ENCODE measurements at places on chromosomes 4 and X.

DNA sequence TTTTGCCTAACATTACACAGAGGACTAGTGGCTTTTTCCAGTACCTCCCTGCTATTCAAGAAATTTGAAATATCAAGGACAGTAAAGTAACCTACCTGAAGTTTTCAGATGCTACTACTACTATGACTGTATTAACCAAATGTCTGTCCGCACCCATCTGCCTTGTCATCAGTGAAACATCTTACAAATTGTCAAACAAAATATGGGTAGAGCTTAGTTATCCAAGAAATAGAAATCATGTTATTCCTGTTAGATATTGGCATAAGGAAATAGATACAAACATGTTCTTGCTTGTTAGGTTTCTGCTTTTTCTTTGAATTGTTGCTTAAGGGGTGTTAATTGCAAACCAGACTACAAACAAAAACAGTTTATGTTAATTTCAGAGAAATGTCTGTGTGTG, 63.9 kb downstream of the PLS3 start:
- DNase-seq = no peak

GRCh38 chrX:24990535-24990934, 25.2 kb downstream of the ARX start:
- DNase-seq = no peak

DNA sequence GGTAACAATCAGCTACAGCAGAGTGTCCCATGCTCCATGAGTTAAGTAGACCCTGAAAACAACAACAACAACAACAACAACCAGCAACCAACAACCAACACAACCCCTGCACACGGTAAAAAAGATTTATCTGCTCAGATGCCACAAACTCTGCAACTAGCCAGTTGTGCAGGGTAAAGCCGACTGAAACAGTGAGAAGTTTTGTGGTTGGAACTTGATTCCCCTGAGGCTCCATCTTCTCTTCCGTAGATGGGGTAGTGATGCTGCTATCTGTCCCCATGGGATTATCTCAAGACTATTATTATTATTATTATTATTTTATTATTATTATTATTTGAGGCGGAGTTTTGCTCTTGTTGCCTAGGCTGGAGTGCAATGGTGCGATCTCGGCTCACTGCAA, 50.6 kb upstream of the RAPGEF2 start:
- no peak for DNase-seq

DNA sequence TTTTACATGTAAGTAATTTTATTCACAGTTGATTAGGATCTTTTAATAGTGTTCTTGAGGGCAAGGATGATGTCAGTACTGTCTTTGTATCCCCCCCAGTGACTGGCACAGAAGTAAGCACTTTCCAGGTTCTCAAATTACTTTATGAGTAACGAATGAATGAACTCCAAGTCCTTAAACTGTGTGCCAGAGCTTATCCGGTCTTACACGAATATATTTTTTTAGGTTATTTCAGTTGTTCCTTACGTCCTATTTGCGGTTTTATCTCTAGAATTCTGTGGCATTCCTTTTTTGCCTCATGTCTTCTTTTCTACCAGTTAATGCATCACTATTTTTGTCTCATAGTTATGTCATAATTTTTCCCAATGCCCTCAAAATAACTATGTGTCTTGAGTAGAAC, 106.9 kb upstream of the MID1IP1 start:
- DNase-seq = no peak

GRCh38 chr4:128285085-128285997, 2.3 kb downstream of the PGRMC2 start:
- no peak for DNase-seq

GRCh38 chr4:123133397-123134050, 211.1 kb upstream of the NUDT6 start:
- no peak for DNase-seq

- no peak for DNase-seq
Measured at GRCh38 chr4:113616443-113616842, 145.1 kb downstream of the CAMK2D start.

DNA sequence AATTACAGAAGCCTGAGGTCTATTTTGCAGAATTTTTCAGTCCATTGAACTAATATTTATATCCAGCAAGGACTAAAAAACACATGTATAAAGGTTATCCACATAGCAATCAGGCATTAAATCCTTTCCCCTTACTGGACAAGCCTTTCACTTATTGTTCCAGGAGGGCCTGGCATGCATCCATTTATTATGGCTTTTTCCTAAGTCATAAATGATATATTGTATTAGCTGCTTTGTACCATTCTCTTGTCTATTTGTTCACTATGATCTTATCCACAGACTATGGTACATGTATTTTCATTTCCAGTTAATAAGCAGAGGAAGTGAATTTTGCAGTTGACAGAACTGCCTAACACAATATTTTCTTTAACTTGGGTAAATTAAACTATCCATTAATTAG, 105.4 kb upstream of the ANK2 start:
- DNase-seq = no peak

GRCh38 chr4:15805583-15806517, 27.7 kb downstream of the CD38 start:
- peak; percentile 2 for DNase-seq

- peak; percentile 0 for DNase-seq
Measured at GRCh38 chrX:120559804-120560203, 958 bp downstream of the CUL4B start.

- no peak for DNase-seq
Measured at GRCh38 chrX:110003167-110004156, 548 bp downstream of the TMEM164 start.

DNA sequence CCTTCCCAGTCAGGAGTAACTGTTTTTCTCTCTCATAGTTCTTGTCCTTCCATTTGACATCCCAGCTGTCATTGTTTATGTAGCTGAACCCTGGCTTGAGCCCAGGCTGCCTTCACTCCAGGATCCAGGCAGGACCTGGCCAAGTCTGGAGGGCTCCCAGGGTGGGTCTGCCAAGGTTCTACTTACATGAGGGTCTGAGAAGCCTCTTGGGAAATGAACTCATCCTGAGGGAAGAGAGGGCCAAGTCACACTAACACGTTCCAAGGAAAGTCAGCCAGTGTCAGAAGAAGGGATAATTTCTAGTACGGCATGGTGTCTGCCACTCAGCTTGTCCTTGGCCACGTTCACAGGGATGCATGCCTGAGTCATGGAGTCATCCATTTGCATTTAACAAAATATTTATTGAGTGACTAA, 54.8 kb upstream of the SRD5A3 start:
- no peak for DNase-seq

GRCh38 chrX:44422631-44423030, 79.2 kb upstream of the EFHC2 start:
- DNase-seq = no peak

DNA sequence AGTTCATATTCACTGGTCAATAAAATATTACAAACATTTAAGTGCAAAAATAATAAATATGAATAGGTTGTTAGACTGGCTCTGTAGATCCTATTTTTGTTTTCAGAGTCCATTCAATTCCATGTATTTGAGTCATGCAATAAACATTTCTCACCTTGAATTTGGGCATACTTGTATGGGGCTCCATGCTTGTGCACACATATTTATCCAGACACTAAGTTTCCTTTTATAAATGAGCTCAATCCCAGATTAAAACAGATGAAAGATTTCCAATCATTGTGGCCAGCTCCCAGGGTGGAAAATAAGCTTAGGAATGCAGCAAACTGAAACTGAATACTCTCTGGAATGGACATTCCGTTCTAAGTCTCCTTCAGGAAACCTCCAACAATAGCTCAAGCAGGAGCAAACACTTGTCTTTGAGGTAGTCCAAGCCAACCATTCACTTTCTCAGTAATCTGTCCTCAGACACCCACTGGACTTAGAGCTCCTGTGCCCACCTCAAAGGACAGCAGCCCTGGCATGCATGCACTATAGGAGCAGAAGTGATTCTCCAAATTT, 16.4 kb downstream of the DMD start:
- DNase-seq = no peak

- DNase-seq = no peak
Measured at GRCh38 chrX:109533005-109533404, 3.6 kb upstream of the NXT2 start.

DNA sequence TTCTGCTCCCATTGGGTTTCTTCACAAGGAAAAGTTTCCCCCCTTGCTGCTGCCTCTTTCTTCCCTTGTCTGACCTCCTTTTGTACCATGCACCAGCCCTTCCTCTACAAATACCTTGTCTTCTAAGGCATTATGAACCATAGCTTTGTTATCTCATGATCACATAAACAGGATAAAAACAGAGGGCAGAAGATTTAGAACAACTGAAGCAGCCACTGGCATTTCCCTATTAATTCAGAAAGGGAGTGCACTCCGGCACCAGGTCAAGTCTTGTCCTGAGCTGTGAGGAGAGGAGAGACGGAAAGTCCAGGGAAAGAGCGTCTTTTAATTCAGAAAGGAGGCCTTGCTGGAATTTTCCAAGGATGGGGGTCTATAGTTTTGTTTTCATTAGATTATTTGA, 281.7 kb downstream of the RCHY1 start:
- DNase-seq = no peak

GRCh38 chr4:87734084-87734483, 65.3 kb upstream of the IBSP start:
- no peak for DNase-seq

GRCh38 chr4:16785793-16786527, 112.5 kb downstream of the LDB2 start:
- no peak for DNase-seq

GRCh38 chr4:122765692-122766352, 33.3 kb downstream of the BBS12 start:
- no peak for DNase-seq

DNA sequence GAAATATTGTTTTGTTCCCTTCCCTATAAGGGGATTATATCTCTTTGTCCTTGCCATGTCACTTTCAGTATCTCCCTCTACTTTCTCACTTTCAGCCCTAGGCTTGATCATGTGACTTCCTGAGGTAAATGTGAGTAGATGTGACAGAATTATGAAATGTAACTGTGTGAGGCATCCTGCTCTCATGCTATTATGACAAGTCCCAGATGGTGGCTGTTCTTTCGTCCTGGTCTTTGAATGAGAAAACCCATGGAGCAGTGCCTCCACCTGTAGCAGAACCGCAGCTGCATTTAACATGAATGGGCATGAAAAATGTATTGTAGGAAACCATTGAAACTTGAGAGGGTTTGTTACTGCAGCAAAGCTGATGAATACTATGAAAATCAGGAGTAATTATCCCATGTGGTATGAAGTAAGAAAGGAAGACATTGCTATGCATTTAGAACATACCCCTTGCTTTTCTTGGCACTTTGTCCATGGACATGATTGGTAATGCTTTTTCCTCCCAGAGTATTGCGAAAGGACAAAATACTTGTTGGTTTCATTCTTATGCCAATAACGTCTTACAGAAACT, 202.2 kb upstream of the GPRIN3 start:
- no peak for DNase-seq

DNA sequence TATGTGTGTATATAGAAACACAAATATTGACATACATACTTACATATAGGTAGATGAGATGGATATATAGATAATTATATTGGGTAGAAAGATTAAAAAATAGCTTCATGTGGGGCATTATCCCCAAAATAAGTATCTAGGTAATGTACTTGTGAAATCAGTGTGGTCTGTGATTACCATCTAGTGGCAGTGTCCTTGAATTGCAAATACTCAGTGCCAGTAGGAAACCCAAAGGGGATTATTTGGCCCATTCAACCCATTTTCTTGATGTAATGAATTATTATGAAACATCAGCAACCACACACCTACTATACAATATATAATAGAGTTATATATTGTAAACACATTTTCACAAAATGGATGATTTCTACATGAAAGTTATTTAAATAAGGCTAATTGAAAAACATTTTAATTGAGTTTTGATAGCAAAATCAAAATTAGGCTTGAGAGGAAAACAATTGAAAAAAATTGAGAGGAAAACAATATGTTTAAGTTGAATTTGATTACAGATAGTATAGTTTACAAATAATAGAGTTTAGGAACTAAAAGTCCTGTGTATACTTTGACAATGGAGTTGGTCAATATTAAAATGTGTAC, 389.4 kb downstream of the GALNTL6 start:
- no peak for DNase-seq

GRCh38 chr4:136741468-136741867, 790.8 kb downstream of the PCDH18 start:
- DNase-seq = no peak

DNA sequence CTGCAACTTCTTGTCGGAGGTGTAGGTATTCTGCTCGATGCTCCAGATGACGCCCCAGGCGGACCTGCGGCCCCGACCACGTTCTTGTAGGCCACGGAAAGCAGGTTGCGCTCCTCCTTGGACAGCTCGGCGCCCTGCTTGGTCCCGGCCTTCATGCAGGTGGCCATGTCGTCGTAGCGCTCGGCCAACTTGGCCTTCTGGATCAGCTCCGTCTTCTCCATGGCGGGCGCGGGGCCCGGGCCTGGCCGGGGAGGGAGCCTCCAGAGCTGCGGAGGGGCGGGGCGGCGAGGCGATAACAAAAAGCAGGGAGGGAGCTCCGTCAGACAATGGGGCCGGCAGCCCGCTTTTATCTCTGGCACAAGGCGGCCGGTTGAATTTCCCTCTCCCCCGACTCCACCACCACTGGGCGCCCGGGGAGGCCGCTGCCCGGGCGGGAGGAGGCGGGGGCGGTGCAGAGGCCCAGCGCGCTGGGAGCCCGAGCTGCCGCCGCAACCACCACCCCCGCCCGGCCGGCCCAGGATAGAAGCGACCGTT, 28.3 kb upstream of the DRP2 start:
- no peak for DNase-seq

DNA sequence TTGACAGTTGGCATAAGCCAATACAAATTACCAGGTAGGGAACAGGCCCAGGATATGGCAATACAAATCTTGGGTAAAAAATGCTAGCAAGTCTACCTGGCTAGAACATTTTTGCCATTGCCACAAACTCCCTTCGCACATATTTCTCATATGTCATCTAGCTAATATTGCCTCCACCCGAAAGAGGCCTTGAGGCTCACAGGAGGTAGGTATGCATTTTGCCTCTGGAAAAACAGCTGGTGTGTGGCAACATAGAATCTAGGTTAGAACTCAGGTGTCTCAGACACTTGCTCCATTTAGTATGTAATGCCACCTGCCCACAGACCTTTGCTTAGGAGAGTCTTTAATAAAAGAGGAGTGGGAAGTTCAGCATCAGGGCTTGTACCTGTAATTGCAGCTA, 16.3 kb upstream of the RAPGEF2 start:
- no peak for DNase-seq

DNA sequence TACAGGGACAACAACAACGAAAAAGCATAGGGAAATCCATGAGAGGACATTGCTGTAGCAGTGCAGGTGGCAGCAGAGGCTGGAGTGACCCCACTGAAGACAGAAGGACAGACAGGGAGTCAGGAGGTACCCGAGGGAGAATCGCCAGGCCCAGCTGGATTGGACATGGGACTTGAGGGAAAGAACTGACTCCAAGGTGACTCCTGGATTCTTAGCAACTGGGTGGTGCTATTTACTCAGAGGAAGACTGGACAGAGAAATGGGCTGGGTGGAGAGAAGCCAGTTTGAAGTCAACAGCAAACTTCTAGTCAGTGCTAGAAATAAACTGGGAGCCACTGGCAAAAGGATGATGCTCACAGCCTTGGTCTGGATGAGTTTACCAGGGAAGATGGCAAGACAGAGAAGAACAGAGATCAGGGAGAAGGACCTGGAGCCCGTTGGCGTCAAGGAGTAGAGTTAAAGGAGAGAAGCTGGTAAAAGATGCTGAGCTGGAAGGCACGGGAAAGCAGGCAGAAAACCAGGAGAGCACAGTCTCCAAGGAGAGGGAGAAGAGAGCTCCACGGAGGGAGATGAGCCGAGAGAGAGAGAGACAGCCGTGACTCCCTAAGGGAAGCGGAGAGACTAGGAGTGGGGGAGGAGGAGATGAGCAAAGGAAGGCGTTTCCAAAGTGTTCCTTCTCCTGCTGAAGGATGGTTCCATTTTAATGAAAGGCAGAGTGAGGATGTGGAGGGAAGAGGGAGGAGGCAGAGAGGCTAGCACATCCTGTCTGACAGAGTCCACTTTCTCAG, 119.4 kb downstream of the AFAP1 start:
- DNase-seq = no peak

All from NCI-H510A (cell line).